ENCODE measurements at places on chromosomes 12 and 14.
A peak's percentile ranks its signal among the peaks of the same experiment; 100 is the strongest.

DNA sequence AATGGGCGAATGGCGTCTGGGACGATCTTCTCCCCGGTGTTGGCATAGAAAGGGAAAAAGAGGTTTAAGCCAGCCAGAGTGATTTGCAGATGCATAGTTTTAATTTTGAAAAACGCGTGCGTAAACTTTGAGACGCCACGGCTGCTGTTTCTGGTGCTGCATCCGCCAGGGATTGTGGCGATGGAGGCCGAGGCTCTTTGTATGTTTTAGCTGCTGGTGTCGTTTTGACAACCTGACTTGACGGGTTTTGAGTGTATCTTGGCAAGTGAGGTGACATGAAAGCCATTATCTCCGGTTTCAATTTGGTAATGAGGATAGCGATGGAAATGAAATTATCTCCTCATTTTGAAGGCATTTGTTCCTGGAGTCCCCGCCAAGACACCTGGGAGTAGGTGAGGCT lies 1.6 kb downstream of the PTGDR start:
- no peak for DNase-seq

- no peak for DNase-seq
Observed at GRCh38 chr12:116803013-116803736, 65.1 kb downstream of the RNFT2 start.

- no peak for DNase-seq
Observed at GRCh38 chr14:85125291-85125670, 404.7 kb upstream of the FLRT2 start.

- DNase-seq = no peak
Observed at GRCh38 chr12:53755451-53755891, 3.7 kb upstream of the CISTR start.

DNA sequence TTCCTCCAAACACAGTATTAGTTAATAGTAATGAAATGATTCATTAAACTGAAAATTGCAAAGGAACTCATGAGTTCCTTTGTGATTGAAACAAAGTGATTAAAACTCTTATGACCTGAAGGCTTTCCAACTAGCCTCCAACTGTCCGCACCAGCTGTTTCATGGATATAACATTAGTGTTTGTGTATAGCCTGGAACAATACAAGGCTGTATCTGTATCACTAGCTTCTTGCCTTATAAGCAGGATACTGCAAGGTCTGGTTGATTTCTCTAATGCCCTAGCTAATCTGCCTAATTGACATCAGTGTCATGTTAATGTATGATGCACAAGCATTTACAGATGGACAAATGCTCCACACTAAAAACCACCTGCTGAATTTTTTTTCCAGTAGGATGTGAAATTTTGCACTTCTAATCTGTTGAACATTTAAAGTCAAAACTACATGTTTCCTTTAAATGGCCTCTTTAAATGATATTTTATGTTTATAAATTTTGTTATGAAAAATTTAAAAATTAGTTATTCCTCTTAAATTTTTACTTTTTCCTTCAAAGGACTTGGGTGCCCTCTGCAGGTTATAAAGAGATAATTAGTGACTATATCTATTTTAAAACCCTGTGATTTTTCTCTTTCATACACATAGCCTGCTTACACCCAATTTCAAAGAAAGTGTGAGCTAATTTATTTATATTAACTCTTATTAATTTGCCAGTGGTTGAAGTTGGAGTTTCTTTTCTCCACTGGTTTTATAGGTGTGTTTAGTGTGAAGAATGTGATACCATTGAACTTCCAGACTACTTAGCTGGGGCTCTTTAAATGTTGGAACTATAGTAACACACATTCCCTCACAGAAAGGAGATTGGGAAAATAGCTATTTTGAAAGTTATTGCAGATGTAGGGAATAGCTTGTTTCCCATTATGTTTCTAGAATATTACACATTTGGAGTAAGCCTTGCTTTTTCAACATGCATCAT lies 25.4 kb downstream of the AP5M1 start:
- no peak for DNase-seq

GRCh38 chr12:55934773-55935172 lies 3.8 kb downstream of the DGKA start:
- DNase-seq = no peak

- no peak for DNase-seq
Observed at GRCh38 chr12:128570191-128571065, 253.3 kb downstream of the SLC15A4 start.

GRCh38 chr14:76774821-76775694 lies 13.8 kb downstream of the VASH1 start:
- no peak for DNase-seq

DNA sequence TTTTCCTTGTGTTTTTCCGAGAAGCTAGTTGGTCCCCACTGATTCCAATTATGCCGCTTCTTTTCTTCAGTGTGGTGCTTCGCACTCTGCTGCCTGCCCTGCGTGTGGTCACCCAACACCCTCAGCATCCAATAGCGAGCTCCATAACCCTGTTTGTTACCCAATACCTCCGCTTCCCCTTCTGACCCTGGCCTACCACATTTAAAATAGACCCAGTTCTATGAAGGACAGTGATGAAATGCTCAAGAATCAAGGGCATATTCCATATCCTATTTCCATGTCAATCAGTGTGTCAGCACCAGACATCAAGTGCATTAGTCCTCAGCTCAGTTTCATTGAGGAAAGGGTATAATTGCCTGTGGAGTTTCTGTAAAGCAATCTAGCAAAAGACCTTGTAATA lies 9.5 kb downstream of the NDRG2 start:
- no peak for DNase-seq

DNA sequence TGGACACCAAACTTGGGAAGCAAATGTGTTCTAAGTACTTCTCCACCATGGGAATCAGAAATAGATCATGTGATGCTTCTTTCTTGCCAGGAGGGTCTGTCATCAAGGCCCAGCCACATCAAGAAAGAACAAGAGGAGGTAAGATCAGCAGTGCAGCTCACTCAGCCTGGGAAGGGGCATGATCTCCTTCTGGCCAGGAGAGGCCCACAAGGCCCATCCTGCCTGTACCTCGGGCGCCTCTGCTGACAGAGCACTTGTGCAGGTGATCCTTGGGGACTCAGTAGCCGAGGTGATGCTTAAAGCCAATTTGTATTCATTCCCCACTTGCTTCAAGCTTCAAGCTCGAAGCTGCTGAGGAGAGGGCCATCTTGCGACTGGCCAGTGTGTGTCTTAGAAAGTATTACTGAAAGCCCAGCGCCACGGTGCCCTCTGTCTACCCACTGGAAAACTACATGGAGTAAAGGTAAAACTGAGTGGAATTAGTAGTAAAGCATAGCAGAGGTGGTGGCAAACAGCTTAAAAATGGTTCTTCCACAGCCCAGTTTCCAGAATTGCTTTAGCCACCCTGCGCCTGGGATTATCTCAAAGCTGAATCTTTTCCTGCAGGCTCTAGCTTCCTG lies 26.2 kb downstream of the RTRAF start:
- DNase-seq = peak; percentile 5

GRCh38 chr12:62914443-62915203 lies 20.3 kb downstream of the PPM1H start:
- no peak for DNase-seq

GRCh38 chr14:53128303-53129028 lies 24.7 kb downstream of the DDHD1 start:
- no peak for DNase-seq

- no peak for DNase-seq
Observed at GRCh38 chr12:68162374-68162773, 2.8 kb upstream of the IFNG start.

DNA sequence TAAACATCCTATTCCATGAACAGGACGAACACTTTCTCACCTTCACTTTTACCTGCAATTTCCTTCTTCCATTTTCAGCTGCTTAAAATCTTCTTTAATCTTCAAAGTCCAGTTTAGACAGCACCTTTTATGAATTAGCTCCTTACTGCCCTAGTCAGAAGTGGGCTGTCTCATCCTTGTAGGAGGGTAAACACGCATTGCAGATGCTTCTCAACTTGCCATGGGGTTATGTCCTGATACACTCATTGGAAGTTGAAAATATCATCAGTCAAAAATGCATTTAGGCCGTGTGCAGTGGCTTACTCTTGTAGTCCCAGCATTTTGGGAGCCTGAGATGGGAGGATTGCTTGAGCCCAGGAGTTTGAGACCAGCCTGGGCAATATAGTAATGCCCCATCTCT lies 35.2 kb downstream of the HMGA2 start:
- no peak for DNase-seq
